Prostate gland (tissue), 2 donors: ENCODE measurements at places on chromosomes 5 and 9.

DNA sequence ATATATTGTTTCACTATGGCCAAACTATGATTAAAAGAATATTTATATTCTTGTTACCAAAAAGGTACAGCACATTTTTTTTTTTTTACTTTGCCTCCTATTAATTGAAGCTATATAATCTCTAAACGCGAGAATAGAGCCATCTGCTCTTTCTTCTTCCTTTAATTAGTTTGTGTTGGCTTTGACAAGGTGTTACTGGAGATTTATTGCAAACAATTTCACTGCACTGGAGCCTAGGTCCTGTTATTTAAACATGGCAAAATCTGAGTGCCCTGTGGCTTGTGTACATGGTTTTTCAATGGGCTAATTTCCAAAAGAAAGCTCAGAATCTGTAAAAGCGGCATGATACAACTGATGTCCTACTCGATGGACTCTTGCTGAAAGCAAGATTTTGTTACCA, 40.8 kb upstream of the GABRG2 start:
- DNase-seq: no peak

GRCh38 chr5:41637869-41638268, 127.5 kb upstream of the PLCXD3 start:
- DNase-seq: no peak

DNA sequence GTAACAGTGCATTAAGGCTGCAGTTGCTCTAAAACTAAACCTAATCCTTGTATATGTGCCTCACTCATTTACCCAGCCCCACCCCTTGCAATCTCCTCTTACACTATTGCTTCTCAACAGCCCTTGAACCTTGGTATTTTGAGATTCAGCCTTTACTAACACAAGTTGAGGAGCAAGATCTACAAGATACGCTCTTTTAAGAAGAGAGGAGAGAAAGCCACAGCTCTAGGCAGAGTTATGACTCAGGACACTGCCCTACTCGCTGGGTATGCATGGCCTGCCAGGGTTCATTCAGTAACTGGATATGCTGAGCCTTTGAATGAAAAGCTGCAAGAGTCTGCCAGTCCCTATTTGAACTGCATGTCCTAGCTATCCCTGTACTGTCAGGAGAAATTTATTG, 219.5 kb downstream of the PCSK5 start:
- DNase-seq: no peak

DNA sequence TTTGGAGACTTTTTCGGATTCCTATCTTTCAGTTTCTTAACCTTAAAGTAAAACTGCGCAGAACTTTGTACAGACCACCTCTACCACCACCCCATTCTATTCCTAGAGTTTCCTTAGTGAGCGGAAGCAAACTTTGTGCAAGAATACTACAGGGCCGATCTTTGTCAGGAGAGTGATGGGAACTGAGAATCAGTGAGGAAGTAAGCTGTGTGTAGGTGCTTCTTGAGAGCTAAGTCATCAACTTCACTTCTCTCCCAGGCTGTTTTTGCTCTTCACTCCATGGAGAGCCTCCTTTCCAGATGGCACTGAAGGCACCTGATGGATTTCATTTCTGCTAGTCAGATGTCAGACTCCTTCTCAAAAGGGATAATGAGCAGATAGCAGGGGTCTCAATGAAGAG, 127.3 kb downstream of the SPATA31D1 start:
- no peak for DNase-seq

- DNase-seq: no peak
Measured at GRCh38 chr5:24491490-24491889, 153.3 kb downstream of the CDH10 start.

DNA sequence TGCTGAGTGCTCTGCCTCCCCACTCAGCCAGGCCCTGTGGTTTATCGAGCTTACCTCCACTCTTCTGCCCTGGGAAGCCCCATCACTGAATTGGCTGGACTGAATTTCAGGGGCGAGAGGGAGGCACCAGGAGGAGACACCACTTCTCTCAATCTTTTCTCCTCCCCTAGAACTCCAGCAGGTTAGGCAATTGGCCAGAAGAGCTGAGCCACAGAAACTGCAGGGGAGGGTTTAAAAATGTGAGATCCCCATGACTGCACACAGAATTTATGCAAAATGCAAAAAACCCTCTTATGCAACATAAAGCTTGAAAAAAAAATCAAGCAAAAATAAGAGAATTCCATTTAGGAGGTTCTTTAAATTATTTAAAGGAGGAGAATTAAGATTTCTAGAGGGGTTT, 29.9 kb downstream of the TUT7 start:
- DNase-seq: no peak

DNA sequence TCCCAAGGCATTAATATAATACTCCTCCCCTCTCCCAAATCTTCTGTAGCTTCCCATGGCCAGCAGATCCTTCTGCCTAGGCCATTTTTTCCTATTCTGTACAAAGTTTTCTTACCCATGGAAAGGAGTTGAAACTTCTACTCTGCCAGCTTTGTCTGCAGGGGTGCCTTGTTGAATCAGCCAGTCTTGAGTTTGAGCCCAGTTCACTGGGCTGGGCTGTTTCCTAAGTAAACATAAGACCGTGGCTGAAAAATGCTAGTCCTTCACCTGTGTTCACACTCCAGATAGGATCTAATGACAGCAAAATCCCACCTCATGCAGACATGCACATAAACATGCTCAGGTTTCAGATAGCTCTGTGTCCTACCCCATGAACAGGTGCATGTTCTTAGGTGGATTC, 10.4 kb downstream of the TEX48 start:
- DNase-seq: no peak

- DNase-seq: no peak
Measured at GRCh38 chr5:123439709-123440108, 16.5 kb upstream of the CEP120 start.
